ENCODE measurements at places on chromosomes 6 and 20.

DNA sequence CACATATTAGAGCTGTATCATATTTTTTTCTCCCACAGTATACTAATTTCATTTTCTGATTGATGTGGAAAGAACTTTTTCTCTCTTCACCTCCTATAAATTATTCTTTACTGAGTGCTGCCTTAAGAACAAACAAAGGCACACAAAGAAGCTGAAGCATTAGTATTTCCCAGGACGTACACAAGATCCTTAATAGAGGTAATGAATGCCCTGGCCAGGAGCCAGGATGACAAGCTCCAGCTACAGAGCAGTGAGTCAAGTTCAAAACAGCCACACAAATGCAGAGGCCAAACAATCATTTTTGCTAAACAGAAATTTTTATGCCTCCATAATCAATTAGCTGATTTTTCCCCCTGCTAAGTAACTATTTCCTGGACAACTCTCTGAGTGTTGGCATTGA, 639.6 kb downstream of the EPHA7 start:
- no peak for DNase-seq

DNA sequence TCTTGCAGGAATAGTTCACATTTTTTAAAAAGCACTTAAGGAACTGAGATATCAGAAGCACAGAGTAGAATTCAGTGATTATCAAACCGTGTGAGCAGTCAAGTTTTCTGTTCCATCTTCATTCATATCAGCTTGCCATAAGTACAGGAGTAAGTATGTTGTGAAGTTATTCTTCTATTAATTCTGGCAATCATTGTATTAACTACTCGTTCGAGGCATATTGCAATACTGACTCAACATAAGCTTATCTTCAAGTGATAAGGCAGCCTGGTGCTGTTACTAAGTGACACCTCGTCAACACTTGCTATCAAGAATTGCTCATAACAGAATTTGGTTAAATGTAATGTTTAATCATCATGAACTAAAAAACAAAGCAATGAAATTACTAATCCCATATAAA, 75.7 kb upstream of the SNX9 start:
- no peak for DNase-seq

DNA sequence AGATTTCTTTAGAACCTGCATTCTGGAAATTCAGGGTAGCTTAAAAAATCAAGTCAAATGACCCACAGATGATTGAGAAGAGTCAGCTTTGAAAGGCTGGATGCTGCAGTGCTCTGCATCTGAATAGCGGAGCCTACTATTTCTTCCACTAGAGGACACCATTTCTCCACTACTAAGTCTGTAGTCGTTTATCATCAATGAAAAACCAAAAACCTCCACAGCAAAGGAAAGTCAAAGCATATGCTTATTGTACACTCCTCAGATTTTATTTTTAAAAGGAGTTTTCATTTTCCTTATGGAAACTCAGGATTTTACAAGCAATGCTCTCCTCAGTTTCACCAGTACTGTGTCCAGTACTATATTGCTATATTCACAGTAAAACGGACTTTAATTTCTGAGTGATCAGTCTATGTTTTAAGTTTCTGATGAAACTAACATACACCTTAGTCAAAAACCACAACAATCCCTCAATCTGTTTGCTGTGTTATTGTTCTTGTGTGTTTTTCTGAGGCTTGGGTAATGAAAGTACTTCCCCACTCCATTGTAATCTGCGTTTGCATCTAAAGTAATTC, 50.5 kb upstream of the ENPP5 start:
- DNase-seq = peak; percentile 80

DNA sequence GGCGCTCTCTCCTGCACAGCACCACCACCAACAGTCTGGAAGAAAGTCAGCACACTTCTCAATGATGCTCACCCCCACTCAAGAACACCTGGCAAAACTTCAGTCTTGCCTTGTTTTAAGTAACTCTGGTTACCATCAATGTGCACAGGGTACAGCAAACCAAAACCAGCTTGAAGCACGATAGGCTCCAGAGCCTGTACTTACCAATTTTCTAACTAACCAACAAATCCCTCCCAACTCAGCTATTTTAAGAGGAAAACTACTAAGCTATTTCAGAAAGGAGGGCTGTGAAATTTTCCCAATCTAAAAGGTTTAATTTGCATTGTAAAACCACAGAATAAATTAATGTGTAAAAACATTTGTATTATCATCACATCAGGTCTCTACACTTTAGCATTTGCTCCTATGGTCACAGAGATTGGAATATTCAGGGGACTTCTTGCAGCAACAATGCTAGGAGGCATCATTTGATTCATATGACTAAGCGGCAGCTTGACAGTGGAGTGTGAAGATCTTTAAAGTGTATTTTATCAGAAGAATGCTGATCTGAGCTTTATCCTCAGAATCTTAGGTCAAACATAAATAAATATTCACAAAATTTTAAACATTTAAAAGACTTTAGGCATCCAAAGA, 82.8 kb downstream of the RALGAPA2 start:
- DNase-seq = peak; percentile 4
